Brain (organoid and tissue), 16 donors: ENCODE measurements at places on chromosomes 4 and X.

- no peak for DNase-seq
These were observed 88.3 kb downstream of the SLC34A2 start for GRCh38 chr4:25743971-25744370.

- peak; percentile 70 for DNase-seq
These were observed 644.2 kb downstream of the ZNF674 start for GRCh38 chrX:45900766-45901615.

- DNase-seq, result no peak
These were observed 22.0 kb downstream of the ARHGAP24 start for GRCh38 chr4:85496933-85497332.

GRCh38 chr4:47747846-47748494 lies 89.9 kb downstream of the CORIN start:
- peak; percentile 4 for DNase-seq

GRCh38 chrX:15906041-15906943 lies 51.7 kb upstream of the AP1S2 start:
- peak; percentile 71 for DNase-seq
